Stimulated activated naive CD8-positive, alpha-beta T cell treated with anti-CD3 and anti-CD28 coated beads, Interleukin-15, Interleukin-2, amounts not matched to agents 100 U/mL and 50 U/mL, for 24 hours (primary cell): ENCODE measurements at places on chromosomes 13 and 19.

- DNase-seq, result no peak
Observed at GRCh38 chr13:46478651-46479050, 74.3 kb upstream of the LRCH1 start.

- no peak for DNase-seq
Observed at GRCh38 chr13:44388427-44389059, 14.9 kb downstream of the SERP2 start.

GRCh38 chr19:38559428-38560401 is 58.0 kb downstream of the MAP4K1 start:
- DNase-seq, result peak; percentile 21

DNA sequence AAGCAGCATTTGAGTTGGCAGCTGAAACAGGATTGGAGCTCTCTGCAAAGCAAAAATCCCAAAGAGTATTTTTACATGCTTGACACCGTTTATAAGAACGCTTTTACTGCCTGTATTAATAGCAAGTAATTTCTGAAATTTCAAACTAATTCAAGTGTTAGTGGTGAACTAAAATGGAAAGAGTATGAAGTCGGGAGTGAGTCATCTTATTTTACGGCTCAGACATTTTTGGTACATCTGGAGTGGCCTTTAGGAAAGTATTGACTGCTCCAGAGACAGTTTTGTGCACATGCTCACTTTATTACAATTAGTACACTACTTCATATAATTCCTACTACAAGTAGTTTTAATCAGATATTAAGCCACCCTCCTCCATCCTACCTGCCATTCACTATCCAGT is 167.4 kb downstream of the SLITRK6 start:
- no peak for DNase-seq

- no peak for DNase-seq
Observed at GRCh38 chr13:37927561-37927960, 58.0 kb upstream of the TRPC4 start.

GRCh38 chr13:31441800-31442510 is 242.2 kb downstream of the B3GLCT start:
- no peak for DNase-seq

- DNase-seq, result peak; percentile 91
Observed at GRCh38 chr19:3132971-3133792, 2.7 kb upstream of the GNA15 start.

DNA sequence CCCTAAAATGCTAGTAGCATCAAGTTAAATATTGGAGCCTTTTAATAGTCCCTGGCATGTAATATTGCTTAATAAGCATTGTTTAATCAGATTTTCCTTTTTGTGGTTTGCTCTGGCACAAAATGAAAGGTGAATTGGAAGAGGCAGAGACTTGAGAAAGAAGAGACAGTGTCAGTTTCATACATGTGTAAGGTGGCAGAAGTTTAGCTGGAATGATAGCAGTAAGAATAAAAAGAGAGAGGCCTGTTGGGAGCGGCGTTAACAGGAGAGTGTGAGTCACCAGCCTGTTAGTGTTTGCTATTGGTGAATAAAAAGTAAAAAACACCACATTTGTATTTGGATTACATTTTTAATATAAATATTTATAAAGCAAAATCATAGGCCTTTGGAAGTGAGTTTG is 145.3 kb downstream of the PDS5B start:
- peak; percentile 6 for DNase-seq

GRCh38 chr19:34733266-34733745 is 737 bp upstream of the ZNF181 start:
- DNase-seq, result peak; percentile 55

- DNase-seq, result no peak
Observed at GRCh38 chr19:23512151-23512925, 117.1 kb upstream of the ZNF91 start.

DNA sequence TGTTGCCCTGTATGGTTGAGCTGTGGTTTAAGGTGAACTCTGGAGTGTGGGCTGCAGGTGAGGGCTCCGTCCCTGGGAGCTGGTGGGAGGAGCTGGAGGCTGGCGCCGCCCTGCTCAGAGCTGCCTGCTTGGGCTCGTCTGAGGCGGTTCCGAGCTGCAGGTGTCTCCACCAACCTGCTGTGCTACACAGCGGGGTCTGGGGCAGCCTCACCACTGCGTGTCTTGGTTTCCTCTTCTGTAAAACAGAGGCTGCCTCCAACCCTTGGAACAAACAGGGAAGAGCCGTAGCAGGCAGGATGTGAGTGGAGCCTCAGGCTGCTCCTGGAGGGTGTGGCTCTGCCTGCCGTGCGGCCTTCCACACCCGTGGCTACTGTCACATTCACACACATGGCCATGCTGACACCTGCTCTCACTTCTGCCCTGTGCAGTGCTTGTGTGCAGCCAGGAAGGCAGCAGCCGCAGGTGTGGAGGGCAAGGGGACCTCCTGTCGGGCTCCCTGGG is 21.4 kb downstream of the NAXD start:
- DNase-seq, result no peak

DNA sequence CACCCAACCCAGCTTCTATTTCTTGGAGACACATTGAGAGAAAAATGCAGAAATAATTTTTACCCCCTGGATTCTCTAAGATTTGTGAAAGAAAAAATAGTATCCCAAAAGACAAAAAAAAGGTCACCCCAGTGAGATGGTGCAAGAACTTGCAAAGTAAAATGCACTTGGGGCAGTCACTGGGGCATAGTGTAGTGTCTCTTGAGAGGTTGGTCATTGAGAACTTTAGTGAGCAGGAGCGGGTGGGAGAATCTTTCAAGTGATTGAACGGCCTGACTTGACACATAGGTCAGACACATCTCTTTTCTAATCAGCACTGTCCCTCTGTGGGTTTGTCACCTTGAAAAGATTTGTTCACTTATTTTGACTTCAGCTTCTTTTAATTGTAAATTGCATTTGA is 2.4 kb downstream of the ZNF85 start:
- no peak for DNase-seq

DNA sequence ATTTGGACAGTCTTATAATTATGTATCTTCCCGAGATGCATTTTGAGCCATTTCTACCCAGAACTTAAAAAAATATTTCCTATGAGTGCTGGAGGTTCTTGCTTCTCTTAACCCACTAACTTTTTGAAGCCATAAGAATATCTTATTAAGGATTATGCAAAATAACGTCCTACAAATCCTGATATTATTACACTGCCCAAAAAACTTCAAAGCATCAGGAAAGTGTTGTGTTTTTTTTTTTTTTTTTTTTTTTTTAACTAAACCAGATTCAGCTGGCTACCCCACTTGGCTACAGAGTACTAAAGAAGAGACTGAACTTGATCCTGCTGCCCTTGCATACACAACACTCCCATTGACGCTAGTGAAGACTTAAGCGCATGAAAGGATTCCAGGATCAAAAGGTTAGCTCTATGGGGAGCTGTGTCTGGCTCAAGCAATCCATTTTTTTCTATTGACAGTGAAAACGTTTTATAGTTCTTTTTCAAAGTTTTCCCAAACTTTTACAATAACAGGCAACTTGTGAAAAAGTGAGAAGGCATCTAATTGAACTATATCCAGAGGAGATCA is 141.4 kb downstream of the KCNRG start:
- no peak for DNase-seq

- DNase-seq, result no peak
Observed at GRCh38 chr13:33090755-33091414, 74.7 kb downstream of the KL start.

DNA sequence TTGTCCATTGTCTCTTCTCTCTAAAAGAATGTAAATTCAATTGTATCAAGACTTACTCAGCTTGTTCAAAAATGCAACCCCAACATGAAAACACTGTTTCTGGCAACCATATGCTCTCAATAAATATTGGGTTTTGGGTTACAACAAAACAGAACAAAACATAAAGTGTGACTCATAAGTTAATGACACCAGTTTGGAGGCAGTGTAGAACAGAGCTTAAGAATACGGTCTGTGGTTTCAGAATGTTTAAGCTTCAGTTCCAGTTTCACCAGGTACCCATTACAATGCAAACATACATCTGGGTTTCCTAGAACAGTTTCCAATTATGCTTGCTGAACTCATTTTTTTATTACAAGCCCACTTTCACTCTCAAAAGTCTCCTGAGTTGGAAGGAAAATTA is 285.8 kb upstream of the PCDH9 start:
- no peak for DNase-seq

GRCh38 chr13:98510156-98510509 is 66.8 kb downstream of the STK24 start:
- no peak for DNase-seq

GRCh38 chr19:17757125-17757524 is 5.8 kb downstream of the FCHO1 start:
- no peak for DNase-seq

DNA sequence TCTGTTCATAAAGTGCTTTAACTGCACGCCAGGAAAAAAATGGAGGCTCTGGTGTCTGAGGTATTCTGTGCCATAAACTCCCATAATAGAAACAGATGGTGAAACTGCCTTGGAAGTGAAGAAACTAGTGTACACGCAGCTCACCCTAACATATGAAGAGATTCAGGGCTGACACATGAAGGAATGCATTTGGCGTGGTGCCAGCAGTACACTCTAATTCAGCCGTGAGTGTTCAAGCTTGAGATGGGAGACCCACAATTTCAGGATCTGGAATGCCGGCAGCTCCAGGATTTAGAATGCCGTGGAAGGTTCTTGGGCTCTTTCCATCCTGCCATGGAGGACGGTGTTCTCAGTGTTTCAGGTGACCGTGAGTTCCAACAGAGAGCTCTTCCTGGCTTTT is 478.4 kb downstream of the TSHZ3 start:
- DNase-seq, result no peak

DNA sequence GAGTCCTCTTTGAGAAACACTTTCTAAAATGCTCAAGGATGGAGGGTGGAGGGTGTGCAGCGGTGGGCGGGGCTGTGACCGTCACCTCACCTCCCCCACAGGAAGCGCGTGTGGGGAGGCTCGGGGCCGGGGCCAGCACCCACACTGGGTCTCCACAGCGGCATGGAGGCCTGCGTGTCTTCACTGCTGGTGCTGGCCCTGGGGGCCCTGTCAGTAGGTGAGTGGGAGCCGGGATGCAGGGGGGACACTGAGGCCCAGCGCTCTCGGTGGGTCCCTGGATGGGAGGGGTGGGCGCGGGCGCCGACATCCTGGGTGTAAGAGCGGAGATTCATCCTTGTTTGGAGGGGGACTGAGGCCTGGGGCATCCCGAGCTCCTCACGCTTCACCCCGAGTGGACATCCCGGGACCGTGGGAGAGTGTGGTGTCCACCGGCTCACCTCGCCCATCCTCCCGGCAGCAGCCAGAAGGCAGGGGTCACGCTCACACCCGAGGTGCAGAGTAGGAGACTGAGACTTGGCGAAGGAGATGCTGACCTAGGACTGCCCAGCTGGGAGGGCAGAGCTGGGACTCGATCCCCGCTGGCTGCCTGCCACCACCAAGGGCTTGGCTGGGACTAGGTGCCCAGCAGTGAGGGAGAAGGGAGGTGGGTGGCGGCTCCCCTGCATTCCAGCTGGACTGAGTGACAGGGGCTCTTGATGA is at the start of gene GZMM:
TSS of gene GZMM (plus strand) at position 144 of the 699 bp plus-strand sequence. CDS start at position 163, 19 bp downstream.
- peak; percentile 78 for DNase-seq

GRCh38 chr13:26721251-26722121 is 39.1 kb downstream of the GPR12 start:
- peak; percentile 40 for DNase-seq

DNA sequence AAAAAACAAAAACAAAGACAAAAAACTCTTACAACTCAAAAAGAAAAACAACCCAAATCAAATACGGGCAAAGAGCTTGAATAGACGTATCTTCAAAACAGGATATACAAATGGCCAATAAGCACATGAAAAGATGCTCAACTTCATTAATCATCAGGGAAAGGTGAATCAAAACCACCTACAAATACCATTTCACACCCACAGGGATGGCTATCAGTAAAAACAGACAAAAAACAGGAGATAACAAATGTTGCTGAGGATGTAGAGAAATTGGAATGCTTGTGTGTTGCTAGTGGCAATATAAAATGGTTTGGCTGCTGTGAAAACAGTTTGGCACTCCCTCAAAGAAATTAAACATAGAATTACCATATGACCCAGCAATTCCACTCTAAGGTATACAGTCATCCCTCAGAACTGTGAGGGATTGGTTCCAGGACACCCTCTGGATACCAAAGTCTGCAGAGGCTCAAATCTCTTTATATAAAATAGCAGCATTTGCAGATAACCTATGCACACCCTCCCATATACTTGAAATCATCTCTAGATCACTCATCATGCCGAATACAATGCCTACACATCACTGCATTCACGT is 29.7 kb downstream of the MLLT1 start:
- no peak for DNase-seq
